Kidney (tissue), 22 donors: ENCODE measurements at places on chromosomes 4 and X. TPM values are rescaled to one million over a fixed set of nuclear protein-coding genes. Genes with fewer than 3 reads are reported as not detected.

The VCX3A gene
- not detected for polyA plus RNA-seq

The GAB3 gene
- polyA plus RNA-seq: 0.95 TPM

The SPANXD gene
- not detected for polyA plus RNA-seq

The HSFX2 gene
- 0.97 TPM for polyA plus RNA-seq

The SFRP2 gene
- polyA plus RNA-seq: not detected

The PNMA6E gene
- polyA plus RNA-seq: not detected

The CFI gene
- 191 TPM for polyA plus RNA-seq

The CACNA1F gene
- polyA plus RNA-seq: 0.15 TPM

The WDR19 gene
- 21.4 TPM for polyA plus RNA-seq

The SCLT1 gene
- polyA plus RNA-seq: 3.0 TPM

The CXCL9 gene
- polyA plus RNA-seq: 1.2 TPM

The SLC10A4 gene
- polyA plus RNA-seq: not detected

The GRIA2 gene
- 0.80 TPM for polyA plus RNA-seq
